Thyroid gland (tissue), 4 donors: ENCODE measurements at places on chromosomes 5 and 9.

DNA sequence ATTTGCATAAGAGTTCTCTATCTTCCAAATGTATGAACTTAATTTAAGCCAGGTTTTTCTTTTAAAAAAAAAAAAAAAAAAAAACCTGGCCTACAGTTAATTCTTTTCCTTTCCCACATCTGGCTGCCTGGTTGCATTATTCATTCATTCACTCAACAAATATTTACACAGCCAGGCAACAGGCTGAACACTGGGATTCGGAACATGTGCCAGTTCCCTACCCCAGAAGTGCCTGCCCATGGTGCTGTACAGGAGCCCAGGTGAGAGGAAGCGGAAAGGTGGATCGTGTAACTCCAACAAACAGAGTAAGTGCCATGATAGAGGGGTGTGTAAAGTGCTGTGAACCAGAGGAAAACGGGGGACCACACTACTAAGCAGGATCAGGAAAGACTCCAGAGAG, 93.6 kb downstream of the CDK5RAP2 start:
- DNase-seq = no peak

DNA sequence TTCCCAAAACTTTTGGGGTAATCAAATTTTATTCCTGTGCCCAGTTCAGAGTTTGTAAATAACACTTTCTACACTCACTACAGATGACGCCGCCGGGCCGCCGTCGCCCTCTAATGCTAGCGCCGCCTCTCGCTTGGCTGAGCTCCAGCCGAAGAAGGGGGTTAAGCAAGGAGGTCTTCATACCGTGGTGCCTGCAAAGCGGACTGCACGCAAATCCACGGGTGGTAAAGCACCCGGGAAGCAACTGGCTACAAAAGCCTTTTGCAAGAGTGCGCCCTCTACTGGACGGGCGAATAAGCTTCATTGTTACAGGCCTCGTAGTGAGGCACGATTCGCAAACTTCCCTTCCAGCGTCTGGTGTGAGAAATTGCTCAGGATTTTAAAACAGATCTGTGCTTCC, 280.4 kb downstream of the MEF2C start:
- DNase-seq = no peak

- no peak for DNase-seq
Measured at GRCh38 chr5:127840198-127840524, 137.0 kb downstream of the CCDC192 start.

- no peak for DNase-seq
Measured at GRCh38 chr5:1029282-1029944, 20.8 kb downstream of the NKD2 start.

GRCh38 chr9:136576269-136576626, 30.4 kb upstream of the NOTCH1 start:
- peak; percentile 49 for DNase-seq

DNA sequence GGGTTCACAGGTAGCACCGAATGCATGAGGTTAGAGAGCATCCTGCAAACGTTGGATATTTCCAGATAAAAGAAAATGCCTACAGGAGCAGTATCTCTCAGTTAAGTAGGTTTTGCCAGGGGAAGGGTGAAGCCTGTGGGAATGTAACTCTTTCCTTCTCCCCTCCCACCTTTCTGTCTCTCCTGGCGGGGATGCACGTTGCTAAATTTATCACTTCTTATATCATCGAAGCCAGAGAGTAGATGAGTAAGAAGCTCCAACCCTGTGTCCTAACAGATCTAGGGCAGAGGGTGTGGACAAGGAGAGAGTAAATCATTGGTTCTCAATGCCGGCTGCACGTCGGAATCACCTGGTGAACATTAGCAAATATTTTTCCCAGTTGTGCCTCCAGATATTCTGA, 457.5 kb downstream of the ENC1 start:
- DNase-seq = no peak

DNA sequence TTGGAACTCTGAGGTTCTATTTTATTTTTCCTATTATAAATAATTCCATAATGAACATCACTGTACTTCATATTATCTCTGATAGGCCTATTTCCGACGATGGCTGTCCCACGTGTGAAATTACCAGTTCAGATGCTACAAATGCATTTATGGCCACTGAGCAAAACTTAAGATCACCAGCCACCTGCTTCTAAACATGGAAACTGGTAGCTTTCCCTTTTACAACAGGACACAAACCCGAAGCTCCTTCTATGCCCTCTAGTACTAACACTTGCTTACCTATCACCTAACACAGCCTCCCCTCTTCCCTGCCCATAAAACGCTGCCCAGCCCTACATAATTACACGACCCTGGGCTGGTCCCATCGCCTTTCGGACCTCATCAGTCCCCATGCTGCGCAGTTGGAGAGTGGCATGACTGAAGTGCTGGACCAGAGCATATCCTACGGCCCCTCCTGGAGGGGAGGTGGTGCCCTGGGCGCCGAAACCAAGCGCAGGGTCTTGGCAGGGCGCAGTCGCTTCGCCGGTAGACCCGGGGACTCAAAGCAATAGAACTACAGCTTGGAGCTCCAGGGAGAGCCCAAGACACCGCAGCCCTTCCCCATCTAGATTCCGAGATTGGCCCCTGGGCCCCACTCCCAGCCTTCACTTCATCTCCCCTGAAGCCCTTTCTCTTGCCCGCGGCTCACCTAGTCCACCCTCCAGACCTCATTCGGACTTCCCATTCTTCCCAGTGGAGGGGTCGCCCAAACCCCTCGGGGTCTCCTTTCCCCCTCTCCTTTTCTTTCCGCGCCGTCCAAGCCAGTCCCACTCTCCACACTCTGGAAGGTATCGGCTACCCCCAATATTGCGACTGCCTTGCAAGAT, 1.0 kb upstream of the SAP30L start:
- peak; percentile 18 for DNase-seq

GRCh38 chr5:21142791-21143190, 1154.8 kb upstream of the CDH18 start:
- DNase-seq = no peak

DNA sequence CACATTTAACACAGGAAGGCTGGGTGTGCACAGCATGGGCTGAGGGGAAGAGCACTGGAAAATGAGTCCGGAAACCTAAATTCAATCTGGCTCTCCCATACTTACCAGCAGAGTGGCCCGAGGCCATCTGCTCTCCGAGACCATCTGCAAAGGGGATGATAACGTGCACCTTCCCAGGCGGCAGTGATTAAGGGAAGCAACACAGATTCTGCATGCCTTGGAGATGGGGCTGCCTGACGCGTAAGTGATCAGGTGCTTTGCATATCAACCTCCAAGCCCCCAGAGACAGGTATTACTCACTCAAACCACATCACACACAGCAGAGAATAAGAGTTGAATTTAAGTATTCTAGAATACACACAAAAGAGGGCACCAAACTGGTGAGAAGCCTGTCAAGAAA, 9.1 kb downstream of the EPB41L4B start:
- DNase-seq = no peak

DNA sequence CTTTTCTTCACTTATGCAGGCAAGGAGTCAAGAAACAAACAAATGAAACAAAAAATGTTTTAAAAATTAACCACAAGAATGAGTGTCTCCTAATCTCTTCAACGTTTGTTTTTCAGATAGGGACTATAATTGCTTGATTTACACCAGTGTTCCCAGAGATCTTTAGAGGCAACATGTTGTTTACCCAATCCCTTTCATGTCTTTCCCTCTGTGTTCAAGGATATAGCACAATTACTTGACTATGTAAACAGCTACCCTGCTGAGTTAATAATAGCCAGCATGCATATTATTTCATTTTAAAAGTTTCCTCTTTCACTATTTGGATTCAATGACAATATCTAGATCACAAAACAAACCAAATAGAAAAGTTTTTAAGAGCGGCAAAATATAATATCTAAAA, 25.1 kb upstream of the SHISAL2B start:
- DNase-seq = no peak

DNA sequence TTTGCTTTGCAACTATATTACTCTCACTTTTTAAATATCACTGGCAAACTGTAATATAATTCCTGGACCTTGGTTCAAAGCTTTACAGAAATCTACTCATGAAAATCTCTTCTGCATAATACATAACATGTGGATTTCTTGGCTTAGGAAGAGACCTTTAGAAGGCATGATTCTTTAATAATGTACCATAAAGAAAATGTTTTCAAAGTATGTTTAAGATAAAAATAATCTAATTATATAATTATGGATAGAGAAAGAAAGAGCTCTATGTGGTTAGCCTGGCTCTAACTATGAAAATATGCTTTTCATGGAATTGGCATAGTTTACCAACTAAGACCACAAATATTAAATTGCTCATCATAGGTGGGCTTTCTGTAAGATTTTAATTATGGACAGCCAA, 817.8 kb downstream of the TLE1 start:
- DNase-seq = no peak

- DNase-seq = no peak
Measured at GRCh38 chr9:13481274-13481673, 201.8 kb upstream of the MPDZ start.

- DNase-seq = no peak
Measured at GRCh38 chr5:129945774-129946270, 41.6 kb downstream of the CHSY3 start.

- DNase-seq = no peak
Measured at GRCh38 chr5:168859471-168859870, 280.3 kb upstream of the PANK3 start.

- no peak for DNase-seq
Measured at GRCh38 chr9:92055624-92056023, 59.6 kb downstream of the SPTLC1 start.

GRCh38 chr5:15566306-15566705, 66.3 kb downstream of the FBXL7 start:
- no peak for DNase-seq

- DNase-seq = no peak
Measured at GRCh38 chr9:131500939-131501541, 1.7 kb upstream of the POMT1 start.

DNA sequence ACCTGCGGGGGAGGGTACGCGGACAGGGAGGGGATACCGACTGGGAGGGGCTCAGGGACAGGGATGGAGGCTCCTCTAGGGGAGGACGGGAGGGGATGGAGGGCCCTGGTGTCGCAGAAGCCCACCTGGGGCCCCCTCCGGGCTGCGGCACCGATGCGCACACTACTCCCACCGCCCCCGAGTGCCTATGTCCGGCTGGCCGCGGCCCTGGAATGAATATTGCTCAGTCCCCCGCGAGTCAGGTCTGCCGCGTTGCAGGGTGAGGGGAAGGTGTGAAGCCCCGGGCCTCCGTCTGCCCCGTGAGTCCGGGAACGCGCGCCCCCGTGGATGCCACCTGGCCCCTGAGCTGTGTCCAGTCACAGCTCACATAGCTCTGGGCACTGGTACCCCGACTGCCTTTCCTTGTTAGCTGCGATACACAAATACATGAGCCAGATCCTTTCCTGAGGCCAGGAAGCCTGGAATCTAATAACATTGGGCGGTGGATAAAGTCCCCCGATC, 44.5 kb upstream of the PRSS3 start:
- DNase-seq = no peak

- no peak for DNase-seq
Measured at GRCh38 chr5:116492776-116493175, 81.8 kb downstream of the SEMA6A start.

GRCh38 chr5:127699416-127699815, 3.8 kb upstream of the CCDC192 start:
- no peak for DNase-seq

DNA sequence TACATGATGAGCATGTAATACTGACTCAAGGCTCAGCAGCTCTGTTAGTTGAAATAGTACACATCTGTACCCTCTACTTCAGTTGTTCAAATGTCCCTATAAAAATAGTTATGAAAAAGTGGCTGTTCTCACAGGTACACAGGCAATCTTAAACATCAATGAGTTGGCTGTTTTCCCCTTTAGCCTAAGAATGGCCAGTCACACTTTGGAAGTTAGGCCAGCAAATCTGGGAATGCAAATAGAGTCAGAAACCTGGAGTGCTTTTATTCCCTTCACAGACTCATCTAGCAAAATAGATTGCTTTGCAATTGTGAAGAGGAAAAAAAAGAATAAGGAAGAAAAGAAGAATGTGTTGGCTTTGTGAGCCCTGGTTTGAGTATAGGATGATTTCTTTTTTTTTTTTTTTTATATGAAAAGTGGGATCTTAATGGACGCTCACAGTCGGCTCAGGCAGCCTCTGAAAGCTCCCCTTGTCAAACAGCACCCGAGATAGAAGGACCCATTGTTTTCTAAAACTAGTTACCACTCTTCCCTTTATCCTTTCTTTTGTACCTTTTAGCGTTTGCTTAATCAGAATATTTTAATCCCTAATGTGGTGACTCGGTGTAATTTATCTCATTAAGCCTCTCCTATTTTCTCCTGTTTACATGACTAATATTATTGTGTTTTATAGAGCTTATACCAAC, 27.9 kb upstream of the TLE1 start:
- DNase-seq = no peak

- no peak for DNase-seq
Measured at GRCh38 chr5:155094455-155094854, 80.9 kb downstream of the KIF4B start.

DNA sequence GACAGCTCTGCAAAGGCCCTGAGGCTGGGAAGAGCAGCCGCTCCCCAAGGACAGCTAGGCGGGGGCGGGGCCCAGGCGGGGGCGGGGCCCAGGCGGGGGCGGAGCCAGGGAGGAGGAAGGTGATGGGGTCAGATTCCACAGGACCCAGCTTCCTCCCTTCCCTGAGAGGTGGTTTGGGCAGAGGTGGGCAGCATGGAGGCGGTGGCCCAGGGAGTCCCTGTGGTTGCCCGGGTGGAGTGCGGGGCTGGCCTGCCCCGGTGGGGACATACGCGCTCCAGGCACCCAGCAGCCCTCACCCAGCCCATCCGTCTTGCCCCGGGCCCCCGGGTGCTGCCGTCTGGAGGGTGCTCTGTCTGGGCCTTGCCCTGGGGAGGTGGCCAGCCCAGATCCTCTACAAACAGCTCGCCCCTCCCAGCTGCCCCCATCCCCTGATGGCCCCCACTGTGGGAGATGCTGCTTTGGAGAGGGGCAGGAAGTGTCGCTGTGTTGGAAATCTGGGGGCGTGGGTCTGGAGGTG, 11.0 kb upstream of the RNU6ATAC start:
- DNase-seq = no peak

GRCh38 chr5:102666164-102666946, 88.8 kb upstream of the PAM start:
- DNase-seq = no peak

GRCh38 chr9:12849486-12850003, 74.7 kb downstream of the LURAP1L start:
- DNase-seq = no peak

GRCh38 chr5:16229357-16229940, 49.9 kb upstream of the MARCHF11 start:
- no peak for DNase-seq
